T-cell (primary cell): ENCODE measurements at places on chromosomes 5 and 9.

DNA sequence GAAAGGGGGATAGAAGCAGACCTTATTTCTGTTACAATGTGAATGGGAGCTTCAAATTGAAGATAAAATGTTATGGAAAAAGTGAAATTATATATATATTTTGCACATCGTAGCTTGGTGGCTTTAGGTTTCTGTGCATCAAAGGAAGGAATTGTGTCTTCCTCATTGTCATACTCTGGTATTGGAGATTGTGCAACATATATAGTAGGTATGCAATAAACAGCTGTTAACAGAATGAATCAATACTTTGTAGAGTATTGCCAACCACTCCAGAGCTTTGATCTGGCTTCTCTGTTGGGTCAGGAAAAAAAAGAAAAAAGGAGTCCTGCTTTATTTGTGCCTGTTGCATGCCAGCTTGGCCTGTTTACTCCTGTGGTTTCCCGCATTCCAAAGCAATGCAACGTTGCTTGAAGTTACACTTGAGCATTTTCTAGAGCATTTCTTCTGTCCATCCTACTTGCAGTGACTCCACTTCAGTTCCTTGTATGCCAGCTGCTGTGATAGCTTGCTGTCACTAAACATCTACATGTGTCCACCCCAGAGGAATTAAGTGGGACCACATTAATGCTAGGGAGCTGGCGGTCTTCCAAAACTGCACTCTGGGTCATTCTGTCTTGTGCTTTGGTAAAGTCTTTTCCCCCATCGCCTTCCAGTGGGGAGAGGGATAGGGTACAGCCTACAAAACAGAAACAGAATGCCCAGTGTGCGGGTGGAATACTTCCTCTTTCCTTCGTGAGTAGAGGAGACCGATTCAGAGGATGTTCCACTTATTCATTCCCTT is 62.0 kb upstream of the MEF2C start:
- no peaks in the 10 kb centered on the region for H3K36me3 ChIP-seq
- no peak for DNase-seq
- H3K4me3 ChIP-seq, result no peak overlapping the region
- H3K4me1 ChIP-seq, result no peaks in the 10 kb centered on the region

GRCh38 chr9:111965566-111966019 is 69.0 kb downstream of the UGCG start:
- no peaks in the 10 kb centered on the region for H3K4me1 ChIP-seq
- H3K27me3 ChIP-seq, result no peaks in the 10 kb centered on the region
- no peak overlapping the region for H3K4me3 ChIP-seq
- no peaks in the 10 kb centered on the region for H3K36me3 ChIP-seq
- no peak for DNase-seq

DNA sequence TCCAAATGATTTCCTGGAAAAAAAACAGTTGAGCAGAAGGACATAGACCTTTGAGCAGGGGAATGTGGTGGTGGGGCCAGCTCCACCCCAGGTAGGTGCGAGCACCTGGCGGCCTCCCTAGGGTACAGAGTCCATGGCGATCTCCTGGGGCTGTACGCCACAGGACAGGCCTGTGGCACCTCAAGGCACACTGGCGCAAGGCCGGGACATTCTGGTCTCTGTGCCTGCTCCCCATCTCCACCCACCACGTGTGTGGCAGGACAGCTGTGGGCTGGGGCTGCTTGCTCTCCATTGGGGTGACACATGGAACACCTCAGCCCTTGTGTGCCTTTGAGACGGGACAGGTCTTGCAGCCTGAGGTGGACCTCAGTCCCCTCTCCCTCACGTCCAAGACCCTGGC is 25.2 kb downstream of the WNK2 start:
- H3K27me3 ChIP-seq, result no peaks in the 10 kb centered on the region
- no peak overlapping the region for H3K4me3 ChIP-seq
- H3K36me3 ChIP-seq, result no peaks in the 10 kb centered on the region

DNA sequence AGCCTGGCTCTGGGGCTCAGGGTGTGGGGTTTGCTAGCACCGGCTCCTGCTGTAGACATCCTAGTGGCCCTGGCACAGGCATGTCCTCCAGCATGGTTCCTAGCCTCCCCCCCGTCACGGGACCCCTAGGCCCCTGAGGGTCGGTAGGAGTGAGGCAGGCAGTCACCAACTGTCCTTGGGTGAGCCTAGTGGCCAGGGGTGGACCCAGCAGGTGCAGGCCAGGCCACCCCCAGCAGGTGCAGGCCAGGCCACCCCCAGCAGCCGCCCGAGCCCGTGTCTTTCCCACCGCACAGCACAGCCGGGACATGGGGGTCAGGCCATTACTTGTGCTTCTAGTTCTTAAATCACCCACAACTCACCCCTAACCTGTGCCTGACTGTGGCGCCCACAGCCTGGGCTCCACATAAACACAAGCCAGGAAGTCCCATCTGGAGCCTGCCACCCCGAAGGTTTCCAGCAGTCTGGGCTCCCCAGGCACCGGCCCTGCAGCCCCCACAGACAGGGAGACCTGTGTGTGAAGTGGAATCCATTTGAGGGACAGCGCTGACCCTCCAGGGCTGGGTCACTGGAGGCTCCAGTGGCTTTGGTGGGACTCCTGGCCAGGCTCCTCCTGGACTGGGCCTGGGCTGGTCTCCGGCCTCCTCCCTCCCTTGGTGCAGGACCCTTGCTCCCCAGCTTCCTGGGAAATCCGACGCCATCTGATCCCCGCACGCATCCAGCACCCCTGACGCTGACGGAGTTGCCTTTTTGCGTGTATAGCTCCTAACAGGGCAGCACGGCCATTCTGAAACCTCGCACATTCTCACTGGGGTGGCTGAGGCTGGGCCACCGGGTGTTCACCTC is 114.1 kb upstream of the LPCAT1 start:
- H3K27ac ChIP-seq, result no peak overlapping the region
- H3K4me1 ChIP-seq, result no peaks in the 10 kb centered on the region
- H3K4me3 ChIP-seq, result no peak overlapping the region
- no peak for DNase-seq
- H3K27me3 ChIP-seq, result no peaks in the 10 kb centered on the region

GRCh38 chr9:75390951-75391350 is 302.6 kb downstream of the OSTF1 start:
- H3K4me3 ChIP-seq, result no peak overlapping the region
- no peaks in the 10 kb centered on the region for H3K36me3 ChIP-seq
- H3K27ac ChIP-seq, result no peak overlapping the region
- DNase-seq, result no peak
- no peaks in the 10 kb centered on the region for H3K27me3 ChIP-seq

- H3K36me3 ChIP-seq, result no peaks in the 10 kb centered on the region
- H3K4me1 ChIP-seq, result peaks cover 15% of the 10 kb centered on the region
- H3K4me3 ChIP-seq, result peak overlapping the region; percentile 7
- no peak for DNase-seq
- peaks cover 3% of the 10 kb centered on the region for H3K27me3 ChIP-seq
Observed at GRCh38 chr5:132228241-132229035, 785 bp upstream of the P4HA2 start.

DNA sequence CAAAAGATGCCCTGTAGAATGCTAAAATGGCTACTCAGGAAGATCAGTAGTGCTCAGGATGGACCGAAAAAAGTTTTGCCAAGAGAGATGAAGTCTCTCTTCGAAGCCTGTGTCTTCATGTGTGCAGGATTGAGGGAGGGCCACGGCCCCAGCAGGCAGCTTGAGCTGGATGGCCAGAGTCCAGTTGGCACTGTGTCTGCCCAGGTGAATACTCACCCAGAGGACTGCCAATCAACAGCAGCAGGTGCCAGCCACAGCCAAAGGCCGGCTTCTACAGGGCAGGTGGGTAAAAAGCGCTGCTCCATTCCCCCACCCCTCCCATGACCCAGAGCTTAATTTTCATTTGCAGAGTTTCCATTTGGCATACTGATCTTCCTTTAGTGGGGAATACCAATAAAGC is 287.9 kb upstream of the ZNF608 start:
- no peak overlapping the region for H3K27ac ChIP-seq
- no peak overlapping the region for H3K4me3 ChIP-seq
- no peaks in the 10 kb centered on the region for H3K36me3 ChIP-seq

GRCh38 chr9:38356851-38357250 is 35.7 kb upstream of the ALDH1B1 start:
- H3K36me3 ChIP-seq, result no peaks in the 10 kb centered on the region
- H3K4me3 ChIP-seq, result no peak overlapping the region
- no peak overlapping the region for H3K27ac ChIP-seq

GRCh38 chr5:138745268-138745667 is 8.0 kb upstream of the CTNNA1 start:
- no peak overlapping the region for H3K4me3 ChIP-seq
- DNase-seq, result no peak
- no peak overlapping the region for H3K27ac ChIP-seq
- peaks cover 3% of the 10 kb centered on the region for H3K27me3 ChIP-seq
- H3K36me3 ChIP-seq, result no peaks in the 10 kb centered on the region

DNA sequence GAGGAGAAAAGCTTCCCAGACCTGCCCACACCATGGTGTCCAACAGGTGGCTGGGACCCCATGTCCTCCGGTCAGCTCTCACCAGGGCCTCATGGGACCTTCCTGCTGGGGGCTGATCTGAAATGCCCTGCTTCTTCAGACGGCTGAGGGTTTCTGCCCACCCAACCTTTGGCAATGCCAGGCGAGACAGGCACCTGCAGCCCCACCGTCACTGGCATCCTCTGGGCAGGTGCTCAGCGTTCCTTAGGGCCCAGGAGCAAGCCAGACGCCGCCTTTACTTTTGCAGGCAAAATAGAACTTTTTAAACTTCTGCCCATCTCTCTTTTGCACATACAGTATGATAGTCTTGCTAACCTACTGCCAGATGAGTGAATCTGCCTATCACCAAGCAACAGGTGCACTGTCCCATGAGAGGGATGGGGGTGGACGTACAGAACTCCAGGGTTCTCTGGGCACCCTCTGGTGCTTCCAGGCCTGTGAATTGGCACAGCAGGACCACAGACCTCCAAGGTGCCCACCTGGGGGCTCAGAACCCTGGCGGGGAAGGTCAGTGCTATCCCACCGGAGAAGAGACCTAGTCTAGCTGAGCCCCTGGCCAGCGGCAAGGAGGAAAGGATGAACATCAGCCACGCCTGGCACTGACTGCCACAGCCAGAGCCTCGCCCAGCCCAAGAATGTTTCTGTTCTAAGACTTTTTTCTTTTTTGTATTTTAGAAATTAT is 7.5 kb downstream of the OBP2B start:
- no peak overlapping the region for H3K27ac ChIP-seq
- no peaks in the 10 kb centered on the region for H3K36me3 ChIP-seq
- peaks cover 55% of the 10 kb centered on the region for H3K27me3 ChIP-seq
- H3K4me1 ChIP-seq, result no peaks in the 10 kb centered on the region
- H3K4me3 ChIP-seq, result no peak overlapping the region

DNA sequence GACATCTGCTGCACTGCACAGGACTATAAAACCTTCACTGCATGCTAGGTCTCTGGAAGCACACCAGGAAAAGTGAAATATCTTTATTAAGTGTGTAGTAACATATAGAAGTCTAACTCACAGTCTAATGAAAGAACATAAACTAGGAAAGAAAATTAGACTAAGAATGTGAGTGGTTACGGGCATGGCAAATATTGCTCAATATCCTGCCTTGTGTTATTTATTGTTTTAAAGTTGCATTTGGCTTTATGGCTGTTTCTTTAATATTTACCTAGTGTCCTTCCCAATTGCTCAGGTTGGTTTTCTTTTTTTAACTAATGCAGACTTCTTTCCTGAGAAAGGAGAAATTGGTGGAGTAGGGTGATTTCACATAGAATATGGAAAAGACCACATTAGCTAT is 342.4 kb downstream of the KIAA0825 start:
- no peak for DNase-seq
- H3K27me3 ChIP-seq, result no peaks in the 10 kb centered on the region
- H3K4me1 ChIP-seq, result no peaks in the 10 kb centered on the region
- H3K27ac ChIP-seq, result no peak overlapping the region
- H3K36me3 ChIP-seq, result no peaks in the 10 kb centered on the region

DNA sequence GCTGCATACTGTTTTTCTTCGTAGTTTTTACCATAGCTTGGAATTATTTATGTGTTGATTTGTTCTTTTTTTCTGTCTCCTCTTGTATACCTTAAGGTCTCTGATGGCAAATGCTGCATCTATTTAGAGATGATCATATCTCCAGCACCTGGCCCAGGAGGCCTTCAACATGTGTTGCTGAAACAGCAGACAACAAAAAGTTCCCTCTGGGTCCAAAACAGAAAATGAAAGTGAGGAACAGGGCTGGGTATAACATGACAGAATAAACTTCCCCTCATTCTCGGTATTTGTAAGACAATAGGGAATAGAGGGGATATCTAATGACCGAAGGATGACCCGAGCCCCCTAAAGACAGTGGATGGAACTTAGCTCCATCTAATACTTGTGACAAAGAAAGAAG is 22.7 kb upstream of the PCSK1 start:
- no peak overlapping the region for H3K27ac ChIP-seq
- no peaks in the 10 kb centered on the region for H3K36me3 ChIP-seq
- no peaks in the 10 kb centered on the region for H3K27me3 ChIP-seq

DNA sequence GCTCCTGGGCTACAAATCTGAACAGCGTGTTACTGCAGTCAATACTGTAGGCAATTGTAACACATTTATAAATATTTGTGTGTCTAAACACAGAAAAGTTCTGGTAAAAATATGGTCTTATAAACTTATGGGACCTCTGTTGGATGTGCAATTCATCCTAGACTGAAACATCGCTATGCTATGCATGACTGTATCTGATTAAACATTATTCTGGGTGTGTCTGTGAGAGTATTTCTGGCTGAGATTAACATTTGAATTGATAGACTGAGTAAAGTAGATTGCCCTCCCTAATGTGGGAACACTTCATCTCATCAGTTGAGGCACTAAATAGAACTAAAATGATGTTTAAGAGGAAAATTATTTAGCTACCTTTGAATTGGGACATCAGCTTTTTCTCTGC is 24.3 kb upstream of the PRDM9 start:
- H3K4me3 ChIP-seq, result no peak overlapping the region
- DNase-seq, result no peak
- no peak overlapping the region for H3K27ac ChIP-seq
- no peaks in the 10 kb centered on the region for H3K36me3 ChIP-seq
- H3K27me3 ChIP-seq, result no peaks in the 10 kb centered on the region

DNA sequence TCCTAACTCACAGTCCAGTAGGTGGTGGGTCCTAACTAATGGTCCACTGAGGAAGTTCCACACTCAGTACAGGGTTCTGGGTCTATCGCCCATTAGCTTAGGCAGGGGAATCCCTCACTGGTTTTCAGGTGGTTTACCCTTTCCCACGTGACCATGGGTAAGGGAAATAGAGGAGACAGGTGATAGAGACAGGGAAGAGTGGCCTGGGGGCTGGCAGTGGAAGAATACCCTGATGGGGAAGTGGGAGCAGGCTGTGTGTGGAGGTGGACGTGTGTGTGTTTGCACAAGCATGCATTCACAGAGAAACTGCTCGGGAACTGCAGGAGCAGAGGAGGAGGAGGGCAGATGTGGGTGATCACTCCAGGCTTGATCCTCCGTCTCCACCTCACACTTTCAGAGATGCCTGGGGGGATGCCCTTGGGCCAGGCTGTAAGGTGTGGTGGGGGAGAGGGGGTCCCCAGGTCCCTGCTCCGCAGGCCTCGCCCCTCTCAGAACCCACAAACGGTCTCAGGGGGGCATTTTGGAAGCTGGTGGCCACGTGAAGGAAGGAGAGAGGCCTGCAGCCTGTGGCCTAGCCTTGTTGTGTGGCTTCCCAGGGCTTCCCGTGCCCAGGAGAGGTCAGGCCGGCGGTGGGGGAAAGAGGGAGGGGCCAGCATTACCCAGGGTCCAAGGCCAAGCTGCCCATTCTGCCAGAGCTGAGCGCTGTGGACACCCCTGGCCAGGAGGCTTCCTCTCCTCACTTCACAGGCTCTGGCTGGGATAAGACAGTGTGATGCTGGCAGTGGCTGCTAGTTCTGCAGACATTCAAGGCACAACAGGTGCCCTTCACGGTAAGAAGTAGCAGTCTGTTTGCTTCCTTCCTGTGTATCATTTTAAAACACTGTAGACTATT is 80.0 kb downstream of the OTULIN start:
- no peaks in the 10 kb centered on the region for H3K27me3 ChIP-seq
- H3K27ac ChIP-seq, result no peak overlapping the region
- DNase-seq, result no peak
- H3K4me1 ChIP-seq, result peaks cover 5% of the 10 kb centered on the region
- H3K4me3 ChIP-seq, result no peak overlapping the region
